ENCODE measurements at places on chromosomes 6 and 20.

- no peak for DNase-seq
These were observed 23.5 kb upstream of the CMTR1 start for GRCh38 chr6:37409501-37409900.

GRCh38 chr6:105941621-105942412 lies 144.3 kb upstream of the PRDM1 start:
- peak; percentile 43 for DNase-seq

DNA sequence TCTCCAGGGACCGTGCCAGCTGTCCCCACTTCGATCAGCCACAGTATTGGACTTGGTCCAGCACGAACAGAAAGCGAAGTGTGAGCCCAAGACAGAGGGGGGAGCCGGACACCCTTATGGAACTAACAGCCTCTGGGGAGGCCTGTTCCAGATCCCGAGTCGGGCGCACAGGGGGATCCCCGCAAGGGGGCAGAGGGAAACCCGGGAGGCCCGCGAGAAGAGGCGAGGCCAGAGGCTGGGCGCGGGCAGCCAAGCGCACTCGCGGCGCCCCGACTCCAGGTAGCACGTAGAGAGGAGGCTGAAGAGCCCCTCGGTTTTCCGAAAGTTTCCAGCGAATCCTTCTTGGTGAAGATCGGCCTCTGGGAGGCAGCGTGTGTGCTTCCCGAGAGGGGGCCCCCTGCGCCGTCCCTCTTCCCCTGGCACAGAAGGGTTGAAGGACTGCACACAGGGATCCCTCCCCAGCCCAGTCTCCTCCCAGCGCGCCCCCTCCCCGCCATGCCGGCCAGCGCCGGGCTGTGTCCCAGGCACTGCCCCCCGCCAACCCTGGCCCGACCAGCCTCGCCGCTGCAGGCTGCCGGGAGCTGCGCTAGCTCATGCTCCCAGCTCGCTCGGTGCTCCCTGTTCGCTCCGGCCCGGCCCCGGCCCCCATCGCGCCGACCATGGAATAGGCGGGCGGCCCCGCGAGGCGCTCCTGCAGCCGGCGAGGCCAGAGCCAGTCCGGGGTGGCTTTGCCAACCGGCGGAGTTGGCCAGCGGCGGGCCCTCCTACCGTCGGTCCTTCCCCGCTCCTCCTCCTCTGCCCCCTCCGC lies 577 bp upstream of the SLC24A3 start:
- DNase-seq: no peak

DNA sequence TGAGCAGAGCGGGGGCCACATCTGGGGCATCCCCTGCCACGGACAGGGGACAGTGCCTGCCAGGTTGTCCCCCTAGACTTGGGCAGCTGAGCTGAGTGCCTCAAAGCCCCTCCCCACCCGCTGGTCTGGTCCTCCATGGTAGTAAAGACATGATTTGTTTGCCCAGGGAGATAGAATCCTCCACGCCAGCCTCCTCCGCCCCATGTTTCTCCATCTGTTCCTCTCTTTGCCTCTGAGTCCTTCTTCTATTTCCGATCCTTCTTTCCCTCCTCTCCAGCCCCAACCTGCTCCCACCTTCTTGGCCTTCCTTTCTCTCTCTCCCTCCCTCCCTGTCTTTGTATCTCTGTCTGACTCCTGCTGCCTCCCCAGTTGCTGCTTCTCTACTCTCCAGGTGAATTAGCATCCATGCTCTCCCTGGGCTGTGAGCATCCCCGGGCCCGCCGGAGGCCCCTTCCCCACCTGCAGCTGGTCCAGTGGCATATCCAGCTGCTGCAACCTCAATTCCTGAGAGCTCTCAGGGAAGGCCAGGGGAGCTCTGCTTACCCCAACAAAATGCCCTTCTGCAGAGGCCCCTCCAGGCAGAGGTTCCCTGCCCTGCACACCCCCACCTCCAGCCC lies 45.8 kb downstream of the CPNE5 start:
- no peak for DNase-seq

DNA sequence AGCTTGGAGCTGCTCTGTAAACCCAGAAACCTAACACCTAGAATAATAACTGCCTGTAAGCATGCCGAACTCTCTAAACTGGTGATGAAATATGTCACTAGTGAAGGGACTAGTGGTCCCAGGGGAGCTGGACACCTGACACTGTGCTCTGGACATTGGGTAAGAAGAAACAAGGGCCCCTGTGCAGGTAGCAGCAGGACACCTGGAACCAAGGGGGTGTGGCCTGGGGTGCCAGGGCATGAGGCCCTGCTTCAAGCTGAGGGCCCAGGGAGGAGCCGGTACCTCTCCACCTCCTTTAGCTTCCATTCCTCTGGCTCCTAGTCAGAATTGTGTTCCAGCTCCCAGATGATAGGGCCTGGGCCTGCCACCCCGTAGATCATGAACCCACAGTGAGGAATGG lies 263.2 kb downstream of the OGFRL1 start:
- no peak for DNase-seq

DNA sequence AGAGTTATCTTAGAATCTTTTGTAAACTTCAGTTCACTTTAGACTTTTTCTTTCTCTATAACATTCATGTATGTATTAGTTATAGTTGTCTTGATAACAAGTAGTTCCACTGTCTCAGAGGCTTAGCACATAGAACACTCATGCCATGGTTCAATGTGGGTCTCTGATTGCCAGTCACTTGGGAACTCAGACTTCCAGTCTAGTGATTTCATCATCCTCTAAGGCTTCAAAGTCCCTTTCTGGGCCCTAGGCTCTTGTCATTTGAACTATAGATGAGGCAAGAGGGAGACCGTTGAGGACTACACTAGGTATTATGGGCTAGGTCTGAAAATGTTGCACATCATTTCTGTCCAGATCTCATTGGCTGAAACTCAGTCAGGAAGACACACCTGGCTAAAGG lies 8.4 kb upstream of the EEF1E1 start:
- DNase-seq: no peak

DNA sequence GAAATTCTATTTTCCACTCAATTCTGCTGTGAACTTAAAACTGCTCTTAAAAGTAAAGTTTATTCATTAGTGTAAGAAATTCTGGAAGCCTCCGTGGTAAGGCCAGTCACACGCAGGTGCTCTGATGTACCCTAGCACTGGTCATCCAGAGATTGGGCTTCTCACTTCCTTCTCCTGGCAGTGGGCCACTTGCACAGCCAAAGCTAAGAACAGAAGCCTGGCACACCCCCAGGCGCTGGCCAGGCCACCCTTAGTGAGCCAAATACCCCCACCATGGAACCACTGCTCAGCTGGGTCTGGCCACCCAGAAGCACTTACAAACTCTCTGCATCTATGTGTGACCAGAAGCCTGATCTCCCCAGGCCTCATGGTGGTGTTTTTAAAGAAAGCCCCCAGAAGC lies 35.3 kb upstream of the ARFGEF2 start:
- no peak for DNase-seq

- DNase-seq: no peak
These were observed 382.9 kb downstream of the PRKN start for GRCh38 chr6:162344646-162345010.

DNA sequence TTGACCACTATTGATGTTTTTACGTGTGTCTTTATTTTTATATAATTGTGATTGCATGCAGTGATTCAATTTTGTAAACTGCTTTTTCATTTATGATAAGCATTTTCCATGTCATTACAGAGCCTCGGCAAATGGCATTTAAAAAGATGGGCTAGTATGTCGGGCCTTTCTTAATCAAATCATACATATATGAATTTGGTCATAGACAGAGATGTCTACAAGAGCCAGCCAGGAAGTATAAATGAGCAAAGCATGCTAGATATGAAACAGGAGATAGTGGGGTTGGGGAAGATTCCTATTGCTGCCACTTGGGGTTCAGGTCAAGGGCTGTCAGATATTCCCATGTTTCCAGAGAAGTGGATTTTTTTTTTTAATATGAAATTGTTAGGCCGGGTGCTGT lies 20.0 kb downstream of the KIF3B start:
- no peak for DNase-seq

- no peak for DNase-seq
These were observed 44.6 kb upstream of the SH3BGRL2 start for GRCh38 chr6:79586548-79586947.

DNA sequence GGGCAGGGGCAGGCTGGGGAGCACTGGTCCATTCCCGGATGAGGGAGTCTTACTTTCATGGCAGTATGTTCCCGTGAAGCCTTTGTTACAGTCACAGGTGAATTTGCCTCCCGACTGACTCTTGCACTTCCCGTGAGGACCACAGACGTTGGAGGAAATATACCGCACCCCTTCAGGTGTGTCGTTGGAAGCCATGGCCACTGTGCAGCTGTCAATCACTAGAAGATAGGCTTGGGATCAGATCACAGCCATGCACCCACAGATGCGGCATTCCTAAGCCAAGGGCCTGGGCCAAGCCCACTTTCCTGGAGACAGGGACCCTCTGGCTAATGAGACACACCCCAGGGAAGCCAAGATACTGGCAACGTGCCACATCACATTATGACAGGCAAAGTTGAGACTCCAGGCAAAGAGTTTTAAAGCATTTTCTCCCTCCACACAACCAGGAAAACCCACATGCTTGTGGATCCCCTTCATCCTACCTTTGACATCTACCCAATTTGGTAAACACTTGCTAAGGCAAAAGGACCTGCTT lies 26.8 kb downstream of the JAG1 start:
- DNase-seq: no peak

GRCh38 chr6:134510920-134511319 lies 193.0 kb upstream of the SGK1 start:
- DNase-seq: no peak

DNA sequence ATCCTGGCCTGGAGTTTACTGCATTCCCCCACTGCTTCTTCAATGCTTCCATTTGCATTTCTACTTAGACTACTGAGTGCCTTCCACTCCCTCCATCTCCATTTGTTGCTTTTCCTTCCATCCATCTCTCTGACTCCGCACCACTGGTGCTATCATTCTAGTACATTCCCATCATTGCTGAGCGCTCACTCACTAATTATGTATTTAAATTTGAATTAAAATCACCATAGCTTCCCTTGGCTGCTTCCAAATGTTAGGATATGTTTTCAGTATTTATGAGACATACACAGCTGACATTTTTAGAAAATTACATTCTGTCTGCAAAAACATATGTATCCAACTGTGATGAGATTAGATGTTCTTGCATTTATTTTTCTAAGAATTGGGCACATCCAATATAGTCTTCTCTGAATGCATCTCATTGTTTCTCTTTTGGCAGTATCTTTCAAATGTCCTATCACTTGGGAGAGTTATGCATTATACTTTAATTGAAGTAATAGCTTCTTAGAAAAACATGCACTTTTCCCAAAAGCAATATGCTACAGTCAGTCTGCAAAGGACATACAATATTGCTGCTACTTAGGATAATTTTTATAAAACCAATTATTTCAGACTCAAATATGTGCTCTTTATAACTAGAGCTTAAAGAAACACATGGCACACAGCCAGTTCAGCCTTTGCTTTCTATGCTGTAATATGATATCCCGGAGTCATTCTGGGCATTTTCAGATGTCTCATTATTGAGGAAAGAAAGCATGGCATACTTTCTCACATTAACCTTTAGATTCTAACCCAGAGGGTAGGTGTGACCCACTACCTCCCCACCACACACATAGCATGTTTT lies 12.1 kb upstream of the COL21A1 start:
- DNase-seq: no peak

DNA sequence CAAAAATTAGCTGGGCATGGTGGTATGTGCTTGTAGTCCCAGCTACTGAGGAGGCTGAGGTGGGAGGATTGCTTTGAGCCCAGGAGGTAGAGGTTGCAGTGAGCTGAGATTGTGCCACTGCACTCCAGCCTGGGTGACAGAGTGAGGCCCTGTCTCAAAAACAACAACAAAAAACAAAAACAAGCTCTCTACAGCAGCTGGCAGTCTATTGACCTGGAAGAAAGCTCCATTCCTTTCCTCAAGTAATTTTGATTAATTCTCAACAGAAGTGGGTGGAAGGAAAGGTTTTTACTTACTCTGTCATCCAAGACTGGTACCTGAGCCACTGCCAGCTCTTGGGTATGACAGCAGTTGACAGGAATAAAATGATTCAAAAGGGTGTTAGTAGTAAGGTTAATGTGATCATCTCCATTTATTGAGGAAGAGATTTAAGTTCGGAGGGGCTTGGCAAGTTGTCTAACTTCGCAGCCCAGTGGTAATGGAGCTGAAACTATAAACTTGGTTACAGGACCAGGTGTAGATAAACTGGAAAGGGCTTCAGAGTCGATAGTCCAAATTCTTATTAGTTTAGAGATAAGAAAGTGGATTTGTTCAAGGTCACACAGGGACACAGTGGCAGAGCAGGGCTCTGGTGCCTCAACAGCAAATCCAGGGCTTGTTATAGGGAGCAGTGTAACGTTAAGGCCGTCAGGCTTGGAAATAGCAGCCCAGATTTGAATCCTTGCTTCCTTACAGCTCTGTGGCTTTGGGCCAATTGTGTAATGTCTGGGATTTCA lies 14.8 kb downstream of the SRSF3 start:
- DNase-seq: no peak

- DNase-seq: no peak
These were observed 40.6 kb downstream of the SPATA2 start for GRCh38 chr20:49874696-49875095.

DNA sequence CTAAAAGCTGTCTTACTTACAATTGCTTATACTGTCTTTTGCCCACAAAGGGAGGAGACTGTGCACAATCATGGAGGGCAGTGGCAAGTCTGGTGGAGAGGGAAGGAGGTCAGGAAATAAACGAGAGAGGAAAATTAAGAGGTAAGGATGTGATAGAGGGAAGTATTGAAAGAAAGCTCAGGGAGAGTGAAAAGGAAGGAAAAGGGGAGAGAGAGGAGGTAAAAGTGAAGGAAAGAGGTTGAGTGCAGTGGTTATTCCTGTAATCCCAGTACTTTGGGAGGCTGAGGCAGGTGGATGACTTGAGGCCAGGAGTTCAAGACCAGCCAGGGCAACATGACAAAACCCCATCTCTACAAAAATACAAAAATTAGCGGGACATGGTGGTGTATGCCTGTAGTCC lies 82.7 kb upstream of the EPB41L1 start:
- no peak for DNase-seq

- DNase-seq: no peak
These were observed 19.5 kb upstream of the NPEPL1 start for GRCh38 chr20:58673119-58673518.

DNA sequence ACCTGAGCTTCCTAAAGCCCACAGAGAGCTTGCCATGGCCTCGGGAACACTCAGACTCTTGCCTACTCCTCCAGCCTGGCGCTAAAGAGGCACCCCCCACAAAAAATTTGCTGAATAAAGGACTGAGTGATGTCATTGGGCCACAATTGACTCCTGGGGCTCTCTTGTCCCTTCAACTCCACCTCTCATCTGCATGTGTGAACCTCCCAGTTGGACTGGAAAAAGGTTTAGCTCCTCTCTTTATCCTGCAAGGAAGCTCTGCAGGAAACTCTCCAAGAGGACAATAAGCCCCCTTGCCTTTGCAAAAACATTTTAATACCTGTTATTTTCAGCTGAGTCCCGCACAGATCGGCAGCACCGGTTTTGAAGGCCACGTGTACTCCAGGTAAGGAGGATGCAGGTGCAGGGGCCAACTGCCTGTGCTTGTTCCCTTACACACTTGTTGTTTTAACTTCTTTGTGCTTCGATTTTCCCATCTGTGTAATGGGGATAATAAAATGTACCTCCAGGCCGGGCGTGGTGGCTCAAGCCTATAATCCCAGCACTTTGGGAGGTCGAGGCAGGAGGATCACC lies 107.3 kb downstream of the TFAP2C start:
- no peak for DNase-seq

- DNase-seq: no peak
These were observed 698 bp upstream of the LRP11 start for GRCh38 chr6:149864578-149865535.

GRCh38 chr6:113055998-113056397 lies 708.9 kb downstream of the RFPL4B start:
- DNase-seq: no peak

Measured in skeletal muscle cell (primary cell).